ENCODE measurements at places on chromosomes 4 and X.

DNA sequence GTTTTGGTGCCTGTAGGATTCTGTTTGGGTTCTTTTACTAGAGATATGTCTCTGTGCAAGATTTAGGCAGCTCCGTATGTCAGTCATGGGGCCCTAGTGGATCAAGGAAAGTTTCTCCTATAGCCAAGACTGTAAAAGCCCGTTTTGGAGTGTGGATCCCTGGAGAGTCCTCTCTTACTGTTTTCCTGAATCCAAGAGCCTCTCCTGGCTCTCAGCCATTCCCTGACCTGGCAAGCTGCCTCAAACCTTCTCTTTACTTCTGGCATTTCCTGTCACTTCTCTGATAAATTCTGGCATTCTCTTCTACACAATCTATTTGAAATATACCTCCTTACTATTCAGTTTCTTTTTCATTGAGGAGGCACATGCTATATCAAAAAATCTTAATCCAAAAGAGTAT is 41.4 kb downstream of the DCAF12L2 start:
- H3K36me3 ChIP-seq, result no peaks in the 10 kb centered on the region
- no peak for DNase-seq
- H3K4me1 ChIP-seq, result no peaks in the 10 kb centered on the region
- H3K27me3 ChIP-seq, result no peaks in the 10 kb centered on the region
- no peak overlapping the region for H3K27ac ChIP-seq

- H3K4me3 ChIP-seq, result no peak overlapping the region
- no peaks in the 10 kb centered on the region for H3K36me3 ChIP-seq
- H3K27ac ChIP-seq, result no peak overlapping the region
- no peak for DNase-seq
These were observed 44.2 kb downstream of the SLITRK2 start for GRCh38 chrX:145861818-145862217.

- no peak for DNase-seq
- H3K4me1 ChIP-seq, result no peaks in the 10 kb centered on the region
- no peaks in the 10 kb centered on the region for H3K36me3 ChIP-seq
- no peak overlapping the region for H3K27ac ChIP-seq
- no peaks in the 10 kb centered on the region for H3K27me3 ChIP-seq
- H3K4me3 ChIP-seq, result no peak overlapping the region
These were observed 74.9 kb upstream of the UCP1 start for GRCh38 chr4:140643571-140644055.

GRCh38 chr4:105060628-105061027 is 86.0 kb upstream of the TET2 start:
- H3K36me3 ChIP-seq, result no peaks in the 10 kb centered on the region
- H3K4me1 ChIP-seq, result peaks cover 8% of the 10 kb centered on the region
- no peaks in the 10 kb centered on the region for H3K27me3 ChIP-seq
- no peak for DNase-seq
- H3K27ac ChIP-seq, result no peak overlapping the region

DNA sequence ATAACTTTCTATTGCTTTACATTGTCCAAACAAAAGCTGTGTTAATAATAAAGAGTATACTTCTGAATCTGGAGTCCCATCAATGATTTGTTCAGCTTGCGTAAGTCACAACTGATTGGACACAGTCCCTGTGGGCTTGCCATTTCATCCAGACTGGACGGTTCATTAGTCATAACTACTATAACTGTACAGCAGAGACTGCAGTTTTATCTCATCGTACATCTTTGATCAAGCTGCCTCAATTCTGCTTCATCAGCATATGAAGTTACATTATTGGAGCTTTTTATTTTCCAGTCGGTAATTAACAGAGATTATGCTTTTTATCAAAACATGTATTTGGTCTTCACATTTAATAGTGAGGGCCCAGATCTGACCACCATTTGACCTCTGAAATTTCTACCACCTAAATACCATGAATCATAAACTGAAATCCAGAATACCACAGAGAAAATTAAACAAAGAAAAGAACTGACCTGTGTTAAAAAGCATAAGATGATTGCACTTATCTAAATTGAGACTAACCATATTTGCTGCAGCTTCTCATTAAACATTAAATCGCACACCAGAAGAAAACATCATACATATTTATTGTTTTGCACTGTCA is 12.5 kb upstream of the MAB21L2 start:
- H3K4me3 ChIP-seq, result no peak overlapping the region
- H3K27ac ChIP-seq, result no peak overlapping the region
- H3K36me3 ChIP-seq, result no peaks in the 10 kb centered on the region
- no peak for DNase-seq
- no peaks in the 10 kb centered on the region for H3K4me1 ChIP-seq
- H3K27me3 ChIP-seq, result no peaks in the 10 kb centered on the region

- no peak overlapping the region for H3K27ac ChIP-seq
- no peaks in the 10 kb centered on the region for H3K36me3 ChIP-seq
- DNase-seq, result no peak
- no peaks in the 10 kb centered on the region for H3K27me3 ChIP-seq
- H3K4me1 ChIP-seq, result peaks cover 56% of the 10 kb centered on the region
These were observed 21.5 kb downstream of the FAM9C start for GRCh38 chrX:13022926-13023325.

DNA sequence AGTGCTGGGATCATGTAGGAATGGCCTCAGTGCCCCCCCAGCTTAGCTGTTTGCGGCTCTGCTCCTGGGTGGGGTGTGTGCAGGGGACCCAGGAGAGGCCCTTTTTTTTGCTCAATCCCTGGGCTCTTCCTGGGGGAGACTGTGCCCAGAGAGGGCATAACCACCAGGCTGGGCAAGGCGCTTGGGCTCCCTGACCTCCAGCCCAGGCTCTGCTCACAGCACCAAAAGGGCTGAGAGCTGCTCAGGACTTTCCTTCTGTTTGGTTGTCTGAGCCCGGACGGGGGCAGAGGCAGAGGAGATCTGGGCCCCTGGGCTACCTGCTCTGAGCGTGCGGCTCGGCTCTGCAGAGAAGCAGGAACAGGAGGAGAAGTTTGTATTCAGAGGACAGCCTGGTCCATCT is 64.7 kb downstream of the PSAPL1 start:
- no peaks in the 10 kb centered on the region for H3K36me3 ChIP-seq
- no peak overlapping the region for H3K4me3 ChIP-seq
- no peak for DNase-seq

DNA sequence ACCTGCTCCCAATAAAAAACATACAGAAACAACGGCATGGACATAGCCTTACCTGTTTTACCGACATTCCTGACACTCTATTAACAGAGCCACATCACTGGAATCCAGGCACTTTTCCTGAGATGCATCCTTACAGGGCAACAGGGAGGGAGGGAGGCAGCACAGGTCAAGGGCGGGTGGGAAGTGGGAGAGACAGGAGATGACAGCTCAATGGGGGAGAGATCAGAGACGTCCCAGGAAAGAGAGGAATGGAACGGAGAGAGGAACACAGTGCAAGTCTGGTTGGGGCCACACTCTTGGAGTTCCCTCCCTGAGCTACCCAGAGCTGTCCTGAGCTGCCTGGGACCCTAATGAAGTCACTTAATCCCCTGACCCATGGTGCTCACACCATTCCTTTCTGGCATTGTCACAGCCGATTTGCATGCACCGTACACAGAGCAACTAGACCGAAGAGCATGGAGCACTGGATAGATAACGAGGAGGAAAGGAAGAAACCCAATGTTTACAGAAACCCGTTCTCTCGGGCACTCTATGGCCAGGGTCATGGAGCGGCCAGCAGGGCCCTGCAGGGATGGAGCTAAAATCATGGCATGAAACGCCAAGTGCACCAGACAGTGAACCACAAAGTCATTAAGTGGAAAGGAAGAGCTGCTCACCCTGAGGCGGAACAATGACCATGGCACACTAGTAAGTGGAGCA is 93.1 kb downstream of the NSUN7 start:
- no peaks in the 10 kb centered on the region for H3K36me3 ChIP-seq
- DNase-seq, result no peak
- H3K27me3 ChIP-seq, result no peaks in the 10 kb centered on the region
- no peak overlapping the region for H3K4me3 ChIP-seq
- no peaks in the 10 kb centered on the region for H3K4me1 ChIP-seq

DNA sequence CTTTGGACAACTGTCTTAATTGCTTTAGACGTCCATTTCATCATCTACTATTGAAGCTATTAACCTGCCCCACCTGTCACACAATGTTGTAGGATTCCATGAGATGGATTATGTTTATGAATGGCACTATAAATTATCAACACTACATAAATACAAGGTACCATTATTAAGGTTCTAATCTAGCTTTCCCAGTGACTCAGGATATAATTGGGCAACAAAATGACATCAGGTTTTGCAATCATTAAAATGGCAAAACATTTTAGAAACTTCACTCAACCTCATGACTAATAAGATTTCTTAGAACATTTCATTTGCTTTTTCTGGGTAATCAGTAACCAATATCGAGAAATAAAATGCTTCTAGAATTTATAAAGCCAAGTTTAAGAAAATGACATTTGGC is 9.2 kb downstream of the HOPX start:
- no peaks in the 10 kb centered on the region for H3K36me3 ChIP-seq
- H3K4me1 ChIP-seq, result no peaks in the 10 kb centered on the region

- no peaks in the 10 kb centered on the region for H3K4me1 ChIP-seq
- no peaks in the 10 kb centered on the region for H3K27me3 ChIP-seq
- DNase-seq, result no peak
- H3K27ac ChIP-seq, result no peak overlapping the region
These were observed 159.5 kb downstream of the UGT8 start for GRCh38 chr4:114758066-114758465.

DNA sequence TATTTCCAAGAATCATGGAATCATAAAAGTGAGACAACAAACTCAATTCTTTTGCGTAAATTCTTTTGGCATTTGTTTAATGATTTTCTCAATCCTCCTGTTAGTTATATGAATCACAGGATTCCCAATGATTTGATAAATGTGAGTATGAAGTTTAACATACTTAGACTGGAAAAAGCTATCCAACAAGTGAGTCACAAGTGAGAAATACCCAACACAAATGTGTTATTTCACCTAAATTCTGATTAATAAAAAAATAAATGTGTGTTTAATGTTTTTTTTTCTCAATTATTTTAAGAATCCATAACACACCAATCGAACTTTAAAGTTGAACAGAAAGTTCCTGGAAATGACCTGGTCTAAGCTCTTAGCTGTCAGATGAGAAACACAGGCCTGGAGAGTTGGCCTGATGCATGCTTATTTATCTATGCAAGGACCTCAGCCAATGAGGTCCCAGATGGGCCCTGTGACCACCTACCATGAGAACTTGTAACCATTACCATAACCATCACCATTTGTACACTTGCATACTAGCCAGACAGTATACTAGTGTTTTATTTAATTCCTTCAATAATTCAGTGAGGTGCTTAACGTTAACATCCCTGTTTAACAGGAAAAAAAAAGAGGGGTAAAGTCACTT is 386.7 kb downstream of the SPRY1 start:
- no peak overlapping the region for H3K27ac ChIP-seq
- H3K36me3 ChIP-seq, result no peaks in the 10 kb centered on the region
- no peak for DNase-seq
- no peaks in the 10 kb centered on the region for H3K4me1 ChIP-seq
- no peak overlapping the region for H3K4me3 ChIP-seq

- H3K4me1 ChIP-seq, result peaks cover 8% of the 10 kb centered on the region
- H3K27me3 ChIP-seq, result no peaks in the 10 kb centered on the region
- no peaks in the 10 kb centered on the region for H3K36me3 ChIP-seq
- no peak overlapping the region for H3K4me3 ChIP-seq
These were observed 12.7 kb upstream of the GTPBP6 start for GRCh38 chrX:331151-331824.

DNA sequence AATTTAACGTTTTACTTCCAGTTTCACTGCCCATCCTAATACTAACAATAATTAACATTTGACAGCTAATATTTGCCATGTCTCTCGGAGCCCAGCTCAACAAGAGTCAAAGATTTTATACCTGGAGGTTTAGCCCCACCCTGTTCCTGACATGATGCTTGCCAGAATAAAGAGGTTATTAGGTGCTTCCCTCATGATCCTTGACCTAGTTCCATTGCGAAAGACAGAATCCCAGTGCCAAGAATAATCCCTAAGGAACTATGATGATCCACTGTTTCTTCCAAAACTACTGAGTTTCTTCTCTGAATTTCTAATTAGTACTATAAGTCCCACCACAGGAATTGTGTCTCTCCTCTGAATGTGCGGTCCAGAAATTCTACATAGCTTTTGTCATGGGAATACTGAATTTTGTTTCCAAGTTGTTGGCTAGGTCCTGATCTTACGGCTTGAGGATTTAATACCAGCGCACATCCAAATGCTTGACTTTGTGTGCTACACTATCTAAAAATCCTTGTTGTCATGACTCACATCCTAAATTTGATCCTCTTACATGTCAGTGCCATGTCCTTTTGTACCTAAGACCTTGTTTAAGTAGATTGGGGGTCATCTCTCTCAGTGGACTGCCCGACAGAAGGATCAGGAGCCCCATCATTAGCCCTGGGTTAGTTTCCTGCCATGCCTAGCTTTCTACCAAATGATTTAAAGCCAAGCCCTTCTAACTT is 23.1 kb downstream of the ANTXR2 start:
- DNase-seq, result no peak
- H3K27me3 ChIP-seq, result no peaks in the 10 kb centered on the region
- H3K36me3 ChIP-seq, result no peaks in the 10 kb centered on the region
- H3K4me1 ChIP-seq, result no peaks in the 10 kb centered on the region

DNA sequence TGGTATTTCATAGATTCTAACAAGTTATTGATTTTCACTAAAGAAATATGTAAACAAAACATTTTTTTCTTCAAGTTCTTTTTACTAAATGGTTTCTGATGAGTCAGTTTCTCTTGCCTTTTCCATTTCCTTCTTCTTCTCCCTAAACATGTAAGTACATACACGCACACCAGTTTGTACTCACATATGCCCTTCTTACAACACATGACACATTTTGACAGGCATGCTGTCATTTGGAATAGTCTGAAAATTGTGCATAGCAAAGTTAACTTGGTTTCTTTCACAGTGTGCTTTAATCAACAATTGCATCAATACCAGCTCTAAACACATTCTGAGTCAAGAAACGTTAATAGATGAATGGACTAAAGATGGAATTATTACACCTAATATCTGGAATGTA is 35.1 kb downstream of the PRSS12 start:
- no peak overlapping the region for H3K27ac ChIP-seq
- H3K4me3 ChIP-seq, result no peak overlapping the region
- H3K4me1 ChIP-seq, result no peaks in the 10 kb centered on the region

DNA sequence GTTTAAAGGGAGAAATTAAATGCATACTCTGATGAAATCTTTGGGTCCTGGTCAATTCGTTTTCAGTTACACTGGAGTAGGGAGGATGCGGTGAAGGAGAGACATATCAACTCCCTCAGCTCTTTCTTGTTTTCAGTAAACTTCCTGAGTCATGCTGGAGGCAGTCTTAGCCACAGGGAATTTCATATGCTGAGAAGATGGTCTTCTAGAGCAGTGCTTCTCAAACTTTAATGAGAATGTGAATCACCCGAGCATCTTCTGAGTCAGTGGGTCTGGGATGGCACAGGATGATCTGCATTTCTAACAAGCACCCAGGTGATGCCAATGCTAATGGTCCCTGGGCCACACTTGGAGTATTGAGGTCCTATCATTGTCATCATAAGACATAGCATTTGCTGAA is 214.5 kb downstream of the KIT start:
- H3K27me3 ChIP-seq, result no peaks in the 10 kb centered on the region
- no peak for DNase-seq
- H3K36me3 ChIP-seq, result no peaks in the 10 kb centered on the region
- no peak overlapping the region for H3K27ac ChIP-seq

GRCh38 chr4:136935871-136936270 is 596.4 kb downstream of the PCDH18 start:
- H3K4me3 ChIP-seq, result no peak overlapping the region
- no peak for DNase-seq
- H3K4me1 ChIP-seq, result no peaks in the 10 kb centered on the region
- H3K27ac ChIP-seq, result no peak overlapping the region
- H3K36me3 ChIP-seq, result no peaks in the 10 kb centered on the region
